Smooth muscle cell of the coronary artery (primary cell): ENCODE measurements at places on chromosomes 7 and 10. TPM values are rescaled to one million over a fixed set of nuclear protein-coding genes. Genes with fewer than 3 reads are reported as not detected.

Gene HSPA12A
- 0.90 and 15.7 TPM in 2 replicates for total RNA-seq

Gene PPP1R3A
- total RNA-seq: not detected in 2 replicates

Gene TNKS2
- total RNA-seq: 34.0 and 48.8 TPM in 2 replicates

Gene SPDYE9
- not detected in 2 replicates for total RNA-seq

Gene FGL2
- total RNA-seq: 2.6 and 9.8 TPM in 2 replicates

Gene IMMP2L
- 8.3 and 14.6 TPM in 2 replicates for total RNA-seq

Gene DDX21
- 25.4 and 66.2 TPM in 2 replicates for total RNA-seq
